ENCODE measurements at places on chromosomes 3 and 15.
A peak's percentile ranks its signal among the peaks of the same experiment; 100 is the strongest.

DNA sequence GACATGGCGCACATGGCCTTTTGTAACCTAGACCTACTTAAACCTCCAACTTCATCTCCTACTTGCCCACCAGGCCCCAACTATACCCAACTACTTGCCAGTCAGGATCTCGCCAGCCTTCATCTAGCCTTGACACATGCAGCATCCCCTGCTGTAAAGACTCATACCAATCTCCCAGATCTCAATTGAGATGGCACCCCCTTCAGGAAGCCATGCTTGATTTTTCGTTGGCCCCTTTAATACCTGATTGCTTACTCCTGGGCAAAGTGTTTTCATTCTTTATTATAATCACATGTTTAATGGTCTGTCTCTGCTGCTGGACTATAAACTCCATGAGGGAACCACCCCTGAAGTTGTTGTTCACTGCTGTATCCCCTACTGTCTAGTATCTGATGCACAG lies 150.8 kb downstream of the SOX2 start:
- DNase-seq, result no peak

DNA sequence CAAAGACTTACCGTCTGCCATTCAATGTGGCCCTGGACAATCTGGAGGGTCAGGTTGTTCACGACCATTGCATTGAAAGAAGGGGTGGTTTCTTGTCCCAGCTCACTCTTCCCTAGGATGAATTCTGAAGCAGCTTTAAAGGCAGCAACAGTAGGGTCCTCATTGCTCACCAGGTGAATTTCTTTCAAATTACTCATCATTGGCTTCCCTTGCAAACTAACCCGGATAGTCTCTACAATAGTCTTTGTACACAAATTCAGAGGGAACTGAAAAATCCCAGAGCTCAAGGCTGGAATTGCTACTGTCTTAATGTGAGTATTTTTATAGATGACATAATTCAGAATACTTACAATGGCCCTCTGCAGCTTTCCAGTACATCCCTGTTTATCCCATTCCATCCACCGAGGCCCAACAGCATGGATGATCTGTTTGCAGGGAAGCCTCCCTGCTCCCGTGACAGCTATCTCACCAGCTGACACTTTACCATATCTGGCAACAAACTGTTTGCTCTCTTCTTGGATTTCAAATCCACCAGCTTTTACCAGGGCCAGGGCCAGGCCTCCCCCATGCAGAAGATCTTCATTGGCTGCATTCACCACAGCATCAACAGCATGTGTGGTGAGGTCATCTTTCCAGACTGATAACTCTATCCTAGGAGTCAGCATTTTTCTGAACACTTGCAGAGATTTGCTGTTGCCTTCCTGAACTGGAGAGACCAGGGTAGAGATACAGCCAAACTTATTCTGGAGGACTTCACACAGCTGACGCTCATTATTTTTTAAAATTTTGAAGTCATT lies 8.6 kb downstream of the PARP9 start:
- DNase-seq, result no peak

- no peak for DNase-seq
Observed at GRCh38 chr15:90681480-90681879, 35.7 kb upstream of the BLM start.

DNA sequence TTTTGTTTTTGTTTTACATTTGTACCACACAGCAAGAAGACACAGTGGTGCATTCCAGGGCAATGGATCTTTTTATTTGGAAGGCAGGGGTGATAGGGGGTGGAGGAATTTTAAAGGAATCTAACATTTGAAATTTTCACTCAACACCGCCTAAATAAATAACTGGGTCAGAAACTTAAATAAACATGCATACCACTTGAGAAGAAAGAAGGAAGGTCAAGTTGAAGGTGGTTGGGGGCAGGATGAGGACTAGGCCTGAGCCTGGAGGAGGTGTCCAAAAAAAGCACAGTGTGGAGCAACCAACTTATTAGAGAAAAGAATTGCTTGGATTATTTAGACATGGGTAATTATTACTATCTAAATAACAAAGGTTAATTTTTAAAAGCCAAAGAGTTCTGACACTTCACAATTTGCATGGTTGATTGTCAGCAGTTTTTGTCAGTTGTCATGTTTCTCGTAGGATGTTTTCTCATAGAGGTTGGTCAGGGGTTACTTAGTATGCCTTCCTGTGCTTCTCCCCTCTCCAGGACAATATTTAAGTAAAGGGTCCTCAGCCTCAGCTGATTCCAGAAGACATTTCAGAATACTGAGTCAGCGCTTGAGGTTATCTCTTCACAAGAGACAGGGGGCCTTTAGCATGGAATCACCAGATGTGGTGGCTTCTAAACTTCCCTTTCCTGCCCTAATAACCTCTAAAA lies 173.7 kb upstream of the SLC2A2 start:
- no peak for DNase-seq

DNA sequence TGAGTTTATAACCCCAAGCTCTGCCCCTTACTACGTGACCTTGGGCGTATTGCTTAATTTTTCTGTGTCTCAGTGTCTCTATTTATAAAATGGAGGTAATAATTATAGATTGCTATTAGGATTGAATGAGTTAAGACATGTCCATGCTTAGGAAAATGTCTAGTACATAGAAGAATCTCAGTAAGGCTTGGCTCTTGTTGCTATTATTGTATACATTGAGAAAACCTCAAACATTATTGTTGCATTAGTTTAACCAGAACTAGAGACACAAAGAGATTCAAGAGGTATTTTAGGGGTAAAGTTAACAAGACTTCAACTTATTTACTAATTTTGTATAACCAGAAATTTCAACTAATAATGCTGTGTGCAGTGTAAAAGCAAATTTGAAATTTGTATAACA lies 66.7 kb downstream of the MEF2A start:
- DNase-seq, result no peak

DNA sequence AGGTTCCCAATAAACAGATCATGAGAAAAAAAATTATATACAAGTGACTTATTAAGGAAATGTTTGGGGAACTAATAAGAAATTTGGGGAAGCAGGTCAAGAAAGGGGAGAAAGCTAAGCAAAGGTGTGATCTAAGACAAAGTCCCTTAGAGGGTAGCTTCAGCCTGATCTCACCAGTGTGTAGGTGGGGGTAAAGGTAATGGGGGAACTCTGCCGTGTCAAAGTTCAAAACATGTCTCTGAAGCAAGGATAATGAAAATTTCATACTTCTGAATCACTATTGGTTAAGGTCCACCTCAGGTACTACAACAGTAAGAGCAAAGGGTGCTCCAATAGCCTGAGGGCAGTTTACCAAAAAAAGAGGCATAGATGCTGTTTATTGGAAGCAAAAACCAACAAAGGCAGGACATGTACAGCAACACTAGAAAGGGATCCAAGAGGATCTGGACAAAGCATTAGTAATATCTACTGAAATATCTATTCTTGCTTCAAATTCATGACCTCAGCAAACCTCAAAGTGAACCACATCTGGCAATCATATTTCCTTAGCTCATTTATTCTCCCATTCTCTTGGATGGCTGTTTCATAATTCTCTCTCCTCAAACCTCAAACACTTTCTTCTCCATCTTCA lies 6.9 kb downstream of the ACAD11 start:
- DNase-seq, result no peak

GRCh38 chr3:123618768-123619484 lies 34.1 kb upstream of the HACD2 start:
- no peak for DNase-seq

GRCh38 chr3:129001101-129001805 lies at the start of gene EFCC1:
Gene EFCC1, plus strand, starts transcription at chr3:129001304. Its CDS starts 325 bp downstream, at chr3:129001629.
- DNase-seq, result no peak

- DNase-seq, result no peak
Observed at GRCh38 chr15:69060041-69060481, 45.6 kb downstream of the NOX5 start.

DNA sequence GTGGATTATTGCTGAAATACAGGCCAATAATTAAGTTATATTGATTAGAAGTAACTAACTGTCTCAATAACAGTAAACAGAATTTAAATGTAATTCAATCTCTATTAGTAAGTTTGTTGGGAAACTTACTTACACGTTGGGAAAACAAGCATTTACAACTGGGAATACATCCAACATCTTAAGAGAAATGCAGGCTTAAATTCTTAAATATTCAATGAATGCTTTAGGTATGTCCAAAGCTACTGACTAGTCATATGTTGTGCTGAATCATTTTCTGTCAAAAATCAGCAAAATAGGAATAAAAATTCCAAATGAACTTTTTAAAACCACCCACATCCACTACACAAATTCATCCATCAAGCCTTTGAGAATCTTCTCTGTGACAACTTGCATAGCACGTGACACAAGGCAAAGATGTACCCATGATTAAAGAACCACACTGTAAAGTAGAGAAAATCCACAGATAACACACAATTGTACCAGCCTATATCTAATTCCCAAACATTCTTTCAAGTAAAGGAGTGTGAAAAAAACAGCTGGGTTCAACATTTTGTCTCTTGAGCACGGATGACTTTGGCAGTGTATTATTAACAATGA lies 60.0 kb downstream of the NMNAT3 start:
- DNase-seq, result no peak

DNA sequence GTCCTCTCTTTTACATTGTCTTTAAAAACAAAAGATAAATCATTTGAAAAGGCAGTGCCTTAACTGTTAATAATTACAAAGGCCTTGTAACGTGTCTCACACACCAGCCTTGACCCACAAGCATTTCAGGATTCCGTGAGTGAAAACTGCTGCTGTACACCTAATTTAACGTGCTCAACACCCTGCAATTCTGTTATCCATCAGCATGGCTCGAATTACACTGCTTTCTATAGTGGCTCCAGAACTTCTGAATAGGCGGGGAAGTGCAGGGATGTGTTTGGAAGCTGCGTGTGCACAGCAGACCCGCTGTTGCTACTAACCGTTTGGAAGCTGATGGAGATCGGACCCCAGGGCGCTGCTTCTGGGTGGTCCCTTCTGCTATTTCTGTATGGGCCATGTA lies 9.9 kb upstream of the ETFA start:
- no peak for DNase-seq

DNA sequence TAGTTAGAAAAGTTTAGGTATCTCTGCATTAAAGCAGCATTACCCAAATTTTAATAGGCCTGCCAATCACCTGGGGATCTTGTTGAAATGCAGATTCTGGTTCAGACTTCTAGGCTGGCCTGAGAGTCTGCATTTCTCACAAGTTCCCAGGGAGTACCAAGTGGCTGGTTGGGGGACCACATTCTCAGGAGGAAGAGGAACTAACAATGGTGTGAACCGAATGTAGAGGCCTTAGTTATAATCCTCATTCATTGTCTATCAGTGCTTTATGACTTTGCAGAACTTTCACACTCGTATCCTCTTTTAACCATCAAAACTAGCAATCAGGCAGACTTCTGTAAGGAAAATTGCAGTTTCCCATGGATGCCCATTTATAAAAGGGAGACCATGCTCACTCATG lies 38.2 kb upstream of the UBE2E1 start:
- DNase-seq, result no peak

- no peak for DNase-seq
Observed at GRCh38 chr3:13254028-13254951, 165.8 kb downstream of the NUP210 start.

DNA sequence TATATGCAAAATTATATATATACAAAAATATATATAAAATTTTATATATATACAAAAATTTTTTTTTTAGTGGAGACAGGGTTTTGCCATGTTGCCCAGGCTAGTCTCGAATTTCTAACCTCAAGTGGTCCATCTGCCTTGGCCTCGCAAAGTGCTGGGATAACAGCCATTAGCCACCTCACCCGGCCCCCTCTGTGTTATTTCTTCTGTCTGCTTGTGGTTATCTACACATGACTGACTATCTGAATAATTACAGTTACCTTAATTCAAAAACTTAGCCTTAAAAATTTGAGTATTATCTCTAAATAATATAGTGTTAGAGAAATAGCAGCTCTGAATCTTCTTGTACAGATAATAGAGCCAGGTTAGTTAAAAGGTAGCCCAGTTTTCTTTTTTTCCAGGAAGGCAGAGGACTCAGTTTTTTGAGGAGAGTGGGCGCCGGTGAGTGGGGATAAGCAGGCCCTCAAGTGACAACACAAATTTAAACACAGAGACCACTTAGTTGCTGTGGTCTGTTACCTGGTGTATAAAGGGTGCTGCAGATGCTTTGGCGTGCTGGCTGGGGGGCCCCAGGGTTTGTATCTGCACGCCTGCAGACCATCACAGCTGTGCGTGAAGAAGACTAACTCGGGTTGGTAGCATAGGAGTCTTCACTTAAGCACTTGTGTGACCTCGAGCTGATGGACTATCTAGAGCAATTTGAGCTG lies 83.7 kb downstream of the TRAK1 start:
- DNase-seq, result no peak

DNA sequence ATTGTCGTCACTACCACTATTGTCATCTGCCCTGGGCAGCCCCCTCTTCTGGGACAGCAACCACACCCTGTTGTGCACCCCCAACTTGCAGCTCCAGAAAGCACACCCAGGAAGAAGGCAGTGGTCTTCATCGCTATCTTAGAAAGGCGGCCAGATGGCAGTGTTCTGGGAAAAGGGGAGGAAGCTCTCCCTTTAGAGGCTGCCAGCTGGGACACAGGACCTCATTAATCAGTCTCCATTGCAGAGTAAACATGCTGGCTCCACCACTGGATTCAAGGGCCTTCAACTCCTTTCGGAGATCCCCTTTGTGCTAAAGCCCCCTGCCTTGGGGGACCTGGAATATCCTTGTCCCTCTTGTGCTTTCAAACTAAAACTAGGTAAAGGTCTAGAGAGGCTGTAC lies 199.3 kb upstream of the LINGO1 start:
- DNase-seq, result no peak

- DNase-seq, result no peak
Observed at GRCh38 chr15:100731267-100732152, 129.1 kb downstream of the ASB7 start.

- DNase-seq, result peak; percentile 38
Observed at GRCh38 chr3:189710620-189711402, 79.6 kb downstream of the TP63 start.

DNA sequence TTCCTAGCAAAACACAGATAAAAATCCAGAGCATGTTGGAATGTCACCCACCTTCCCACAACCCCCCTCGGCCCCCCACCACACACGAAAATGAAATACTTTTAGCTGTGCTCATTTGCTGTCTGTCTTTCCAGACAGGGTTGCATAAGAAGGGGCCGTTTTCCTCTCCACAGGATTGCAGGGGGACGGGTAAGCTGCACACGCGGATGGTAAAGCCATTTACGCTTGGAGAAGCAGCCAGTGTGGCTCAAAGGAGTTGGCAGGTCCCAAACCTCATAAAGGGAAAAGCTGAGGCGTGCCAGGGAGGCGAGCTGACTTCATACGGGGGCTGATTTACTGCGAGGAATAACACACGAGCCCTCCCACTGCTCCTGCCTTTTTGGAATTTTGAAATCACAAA lies 47.4 kb upstream of the ITGA11 start:
- DNase-seq, result no peak

All from NCI-H460 (cell line).